Activated T-helper 17 cell treated with anti-CD3 and anti-CD28 coated beads, Interleukin-2, amount 50 U/mL, for 72 hours (primary cell): ENCODE measurements at places on chromosomes 7 and 10.

GRCh38 chr7:12244129-12244528, 33.0 kb downstream of the TMEM106B start:
- ATAC-seq, result no peak

DNA sequence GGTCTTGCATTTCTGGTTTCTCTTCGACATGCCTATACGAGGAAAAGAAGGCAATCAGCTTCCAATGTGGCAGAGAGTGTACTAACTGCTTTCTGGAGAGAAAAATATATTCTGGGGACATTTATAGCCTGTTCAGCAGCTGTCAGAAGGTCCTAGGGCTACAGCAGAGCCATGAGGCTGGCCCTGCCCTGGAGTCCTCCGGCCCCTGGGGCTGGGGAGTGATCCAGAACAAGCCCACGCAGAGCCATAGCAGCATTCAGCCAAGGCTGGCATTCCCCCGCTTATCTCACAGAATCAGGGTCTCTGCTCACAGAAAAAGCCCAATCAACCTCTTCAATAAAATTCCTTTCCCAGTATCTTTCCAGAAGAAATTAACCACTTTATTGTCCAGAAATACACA, 48.9 kb downstream of the FZD1 start:
- no peak for ATAC-seq

- peak; percentile 72 for ATAC-seq
Observed at GRCh38 chr10:124717911-124718741, 26.1 kb downstream of the FAM53B start.

- no peak for ATAC-seq
Observed at GRCh38 chr10:60808036-60808435, 29.8 kb downstream of the CDK1 start.

DNA sequence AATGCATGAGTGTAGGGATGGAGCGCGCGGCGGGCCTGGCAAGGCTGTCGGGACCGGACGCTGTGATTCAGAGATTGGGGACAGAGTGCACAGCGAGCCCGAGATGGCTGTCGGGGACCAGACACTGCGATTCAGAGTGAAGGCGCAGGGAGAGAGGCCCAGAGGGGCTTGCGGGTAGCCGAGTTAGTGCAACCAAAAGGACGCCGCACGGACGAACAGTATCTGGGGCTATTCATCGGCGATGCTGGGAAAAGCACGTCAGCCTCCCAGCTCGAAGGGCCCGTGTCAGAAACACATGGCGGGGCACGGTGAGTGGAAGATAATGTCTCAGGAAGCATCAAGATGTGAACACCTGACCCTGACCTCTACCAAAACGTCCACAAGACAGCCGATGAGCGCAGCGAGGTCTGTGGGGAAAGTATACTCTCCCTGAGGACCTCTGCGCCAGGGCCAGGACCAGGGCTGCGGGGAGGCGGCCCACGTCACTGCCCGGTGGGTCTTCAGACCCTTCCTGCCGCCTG, 215.8 kb downstream of the ZMYND11 start:
- ATAC-seq, result no peak

- no peak for ATAC-seq
Observed at GRCh38 chr7:152751449-152752141, 8.0 kb upstream of the ACTR3B start.

DNA sequence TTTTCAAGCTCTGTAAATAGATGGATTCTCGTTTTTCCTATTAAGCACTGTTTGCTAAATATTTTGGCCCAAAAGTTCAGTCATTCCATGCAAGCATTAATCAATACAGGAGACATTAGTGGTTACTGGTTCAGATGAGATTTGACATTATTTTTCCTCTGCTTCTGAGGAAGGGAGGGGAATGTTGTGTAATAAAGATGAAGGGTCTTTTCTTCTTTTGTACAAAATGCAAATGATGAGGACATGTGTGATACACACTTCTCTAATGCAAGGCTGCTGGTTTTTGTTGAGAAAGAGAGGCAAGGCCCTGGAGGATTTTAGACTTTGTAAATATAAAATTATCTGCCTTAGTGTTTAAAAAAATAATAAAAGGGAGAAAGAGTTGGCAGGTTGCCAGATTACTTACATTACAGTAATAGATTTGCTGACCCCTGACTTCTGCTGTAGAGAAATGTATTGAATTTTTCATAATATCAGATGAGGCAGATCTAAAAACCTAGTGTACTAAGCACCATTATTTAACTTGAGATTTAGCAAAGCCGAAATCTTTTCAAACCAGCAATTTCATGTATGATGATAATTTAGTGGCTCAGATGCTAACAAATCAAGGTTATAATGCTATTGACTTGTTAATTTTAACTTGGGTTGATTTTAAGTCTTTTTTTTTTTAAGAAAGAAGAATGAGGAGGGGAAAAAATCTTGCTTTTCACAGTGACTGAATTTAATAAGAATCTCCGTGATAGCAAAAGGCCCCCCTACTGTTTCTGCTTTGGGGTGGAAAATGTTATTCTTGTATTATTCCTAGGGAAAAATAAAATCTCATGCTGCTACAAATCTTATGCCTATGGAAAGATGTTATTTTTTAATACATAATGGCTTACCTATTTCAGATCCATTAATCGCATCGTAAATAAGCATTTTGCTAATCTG, 180.1 kb downstream of the ARID5B start:
- no peak for ATAC-seq

DNA sequence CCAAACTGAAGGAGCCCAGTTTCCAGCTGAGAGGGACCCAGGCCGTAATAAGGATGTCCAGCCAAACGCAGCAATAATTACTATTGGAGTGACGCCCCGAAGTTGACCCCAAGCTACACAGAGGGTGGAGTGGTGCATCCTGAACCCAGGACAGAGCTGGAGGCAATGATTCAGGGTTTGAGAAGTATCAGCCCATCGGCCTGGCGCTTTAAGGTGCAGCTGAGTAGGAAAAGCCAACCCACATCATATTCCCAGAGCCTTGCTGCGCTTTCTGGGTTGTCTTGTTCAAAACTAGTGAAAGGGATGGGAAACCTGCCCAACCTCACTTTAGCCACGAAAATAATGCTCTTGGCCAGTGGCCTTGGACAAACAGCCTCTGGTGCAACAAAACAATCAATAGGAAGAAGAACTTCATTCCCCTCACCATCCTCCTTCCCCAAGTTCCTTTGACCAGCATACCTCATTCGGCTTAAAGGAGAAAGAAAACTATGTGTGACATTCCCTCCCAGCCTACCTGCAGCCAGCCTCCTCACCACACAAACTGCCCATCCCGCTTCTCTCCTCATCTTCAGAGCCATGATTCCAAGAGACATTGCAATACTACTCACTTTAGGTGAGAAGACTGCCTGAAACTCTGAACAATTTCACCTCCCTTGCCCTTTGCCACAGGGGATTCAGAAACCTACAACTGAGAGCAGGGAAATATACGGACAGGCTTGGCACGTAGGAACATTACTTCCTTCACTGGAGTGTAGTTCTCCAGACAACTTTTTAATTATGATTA, 217.2 kb upstream of the MKLN1 start:
- no peak for ATAC-seq

GRCh38 chr7:7329326-7329725, 147.0 kb downstream of the C1GALT1 start:
- no peak for ATAC-seq

DNA sequence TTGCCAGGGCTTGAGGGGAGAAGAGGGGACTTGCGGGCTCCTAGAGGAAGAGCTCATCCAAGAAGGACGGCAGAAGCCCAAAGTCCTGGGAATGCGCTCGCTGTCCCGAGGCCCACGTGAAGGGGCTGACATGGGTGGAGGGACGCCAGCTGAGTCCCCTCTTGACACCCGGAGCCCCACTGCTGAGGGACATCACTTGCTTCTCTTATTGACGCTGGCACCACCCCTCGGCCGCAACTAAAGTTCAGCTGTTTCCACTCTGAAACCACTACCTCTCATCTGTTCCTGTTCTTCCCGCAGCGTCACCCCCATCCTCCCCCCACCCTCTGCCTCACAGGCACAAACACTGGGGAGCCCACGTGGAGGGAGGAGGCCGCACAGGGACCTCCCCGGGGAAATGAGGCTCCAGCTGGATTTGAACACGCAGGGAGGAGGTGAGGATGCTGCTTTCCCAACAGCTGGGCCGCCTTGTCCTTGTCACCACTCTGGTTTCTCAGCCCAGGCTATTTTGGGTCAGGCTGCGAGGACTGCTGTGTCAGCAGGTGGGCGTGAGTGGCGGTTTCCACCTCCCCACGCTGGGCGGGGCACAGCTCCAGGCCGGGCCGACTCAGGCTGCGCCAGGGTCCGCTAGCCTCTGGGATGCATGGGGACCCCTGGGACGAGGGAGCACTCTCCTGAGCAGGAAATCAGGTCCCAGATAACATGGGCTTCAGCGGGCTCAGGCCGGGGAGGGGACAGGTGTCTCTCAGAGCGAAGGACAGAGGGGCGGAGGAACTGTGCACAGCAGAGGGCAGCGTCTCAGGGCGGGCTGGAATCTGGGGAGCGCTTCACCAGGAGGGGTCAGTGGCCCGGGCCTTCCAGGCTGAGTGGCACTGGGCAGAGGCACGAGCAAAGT, 156.3 kb downstream of the ZNF248 start:
- no peak for ATAC-seq

GRCh38 chr7:113085781-113086390, 741 bp downstream of the GPR85 start:
- ATAC-seq, result no peak

DNA sequence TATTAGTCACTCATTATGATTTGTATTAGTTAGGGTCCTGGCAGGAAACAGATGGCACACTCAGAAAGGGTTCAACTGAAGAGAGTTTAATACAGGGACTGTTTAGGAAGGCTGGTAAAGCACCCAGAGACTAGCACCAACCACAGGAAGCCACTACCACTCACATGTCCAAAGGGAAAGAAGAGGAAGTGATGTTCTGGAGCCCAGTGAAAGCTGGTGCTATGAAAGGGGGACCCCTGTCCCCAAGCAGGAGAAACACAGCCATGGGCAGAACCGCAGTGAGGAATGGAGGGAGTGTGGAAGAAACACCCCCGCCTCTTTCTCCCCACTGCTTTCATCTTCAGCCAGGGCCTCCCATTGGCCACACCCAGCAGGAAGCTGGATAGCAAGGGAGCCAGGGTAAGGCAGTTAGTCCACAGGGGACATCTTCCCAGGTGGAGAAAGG, 3.2 kb upstream of the VSIR start:
- no peak for ATAC-seq

DNA sequence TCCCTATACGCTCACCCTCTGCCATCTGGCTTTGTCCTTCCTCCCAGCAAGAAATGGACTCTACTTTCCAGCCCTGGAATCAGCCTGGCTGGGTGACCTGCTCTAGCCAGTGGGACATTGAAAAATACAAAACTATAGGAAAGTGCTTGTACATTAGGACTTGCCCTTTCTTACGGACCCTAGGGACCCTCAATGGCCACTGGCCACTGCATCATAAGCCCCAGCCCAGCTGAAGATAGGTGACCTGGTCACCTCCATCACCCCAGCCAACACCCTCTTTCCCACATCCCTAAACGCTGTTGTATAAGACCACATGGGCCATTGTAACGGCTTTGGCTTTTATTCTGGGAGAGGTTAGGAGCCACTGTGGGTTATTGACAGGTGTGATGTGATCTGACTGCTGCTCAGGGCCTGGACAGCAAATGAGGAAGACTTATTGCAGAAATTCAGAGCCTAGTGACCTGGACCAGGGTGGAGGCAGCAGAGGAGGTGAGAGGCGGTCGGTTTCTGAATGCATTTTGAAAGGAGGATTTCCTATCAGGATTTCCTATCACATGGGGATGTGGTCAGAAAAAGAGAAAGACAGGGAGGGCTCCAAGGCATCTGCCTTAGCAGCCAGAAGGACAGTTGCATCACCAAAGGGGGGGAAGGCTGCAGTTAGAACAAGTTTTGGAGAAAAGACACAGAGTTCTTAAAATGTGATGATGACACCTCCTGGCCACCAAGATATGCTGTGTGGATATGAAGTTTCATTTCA, 2.2 kb upstream of the LMBR1 start:
- ATAC-seq, result no peak

- ATAC-seq, result no peak
Observed at GRCh38 chr7:47461161-47461560, 120.8 kb downstream of the TNS3 start.

GRCh38 chr10:32237644-32238345, 109.2 kb downstream of the EPC1 start:
- ATAC-seq, result no peak

DNA sequence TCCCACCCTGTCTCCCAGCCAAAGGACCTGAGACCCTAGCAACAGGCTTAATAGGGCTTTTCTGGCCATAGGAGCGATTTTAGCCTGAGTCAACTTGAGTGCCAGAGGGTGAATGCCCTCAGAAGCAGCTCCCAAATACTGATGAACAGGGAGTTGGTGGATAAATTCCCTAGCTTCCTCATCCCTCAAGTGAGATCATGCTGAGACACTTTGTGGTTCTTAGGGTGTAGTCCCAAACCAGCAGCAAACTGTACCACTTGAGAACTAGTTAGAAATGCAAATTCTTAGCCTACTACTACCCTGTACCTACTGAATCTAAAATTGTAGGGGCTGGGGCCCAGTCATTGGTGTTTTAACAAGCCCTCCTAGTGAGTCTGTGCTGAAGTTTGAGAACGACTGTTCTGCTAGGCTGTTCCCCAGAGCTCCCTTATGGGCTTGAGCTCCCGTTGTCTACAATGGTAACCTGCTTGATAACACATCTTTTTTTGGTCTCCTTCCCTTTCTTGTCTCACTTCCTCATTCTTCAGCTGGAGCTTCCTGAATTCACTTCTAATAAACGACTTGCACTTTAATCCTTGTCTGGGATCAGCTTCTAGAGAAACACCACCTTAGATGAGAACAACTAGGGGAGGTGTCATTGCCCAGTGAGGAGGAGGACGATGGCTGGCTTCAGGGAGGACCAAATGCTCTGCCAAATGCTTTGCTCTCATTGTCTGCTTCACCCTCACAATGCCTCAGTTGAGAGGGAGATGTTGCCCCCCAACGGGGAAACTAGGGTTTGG, 18.2 kb upstream of the CDH23 start:
- no peak for ATAC-seq

DNA sequence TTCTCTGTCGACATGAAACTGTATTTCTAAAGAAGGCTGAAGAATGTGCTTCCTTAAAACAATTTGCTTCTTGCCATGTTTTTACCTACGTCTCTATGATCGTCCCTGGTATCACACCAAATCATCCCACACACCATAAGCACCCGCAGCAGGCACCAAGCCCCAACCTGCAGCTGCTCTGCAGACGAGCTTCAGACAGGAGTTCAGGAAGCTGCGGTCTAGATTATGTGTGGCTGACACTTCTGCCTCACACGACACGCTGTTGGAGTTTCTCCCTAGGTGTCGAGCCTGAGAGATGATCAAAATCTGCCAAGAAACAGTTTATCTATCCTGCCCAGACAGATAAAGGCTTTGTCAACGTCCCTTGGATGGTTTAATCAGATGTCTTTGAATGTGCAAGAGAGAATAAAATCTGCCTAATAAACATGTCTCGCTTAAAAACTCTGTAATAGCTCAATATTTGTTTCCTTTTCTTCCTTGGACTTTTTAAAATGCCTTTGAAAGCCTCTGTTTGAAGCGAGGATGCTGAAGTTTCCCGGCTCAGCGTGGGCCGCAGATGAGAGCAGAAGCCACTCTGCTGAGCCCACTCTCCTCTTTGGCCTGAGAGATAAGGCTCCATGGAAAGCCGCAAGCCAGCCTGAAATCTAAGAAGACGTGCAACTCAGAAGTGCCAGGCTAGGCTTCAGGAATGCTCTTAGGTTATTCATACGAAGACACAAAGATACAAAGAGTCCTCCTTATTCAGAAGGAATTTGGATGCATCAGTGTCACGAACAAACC, 158.3 kb upstream of the PFKP start:
- ATAC-seq, result peak; percentile 51

GRCh38 chr7:125857606-125858005, 928.0 kb upstream of the POT1 start:
- ATAC-seq, result no peak

- no peak for ATAC-seq
Observed at GRCh38 chr10:58758321-58758720, 245.6 kb downstream of the BICC1 start.
